ENCODE measurements at places on chromosomes 4 and X.

GRCh38 chr4:187183346-187183745 lies 459.7 kb upstream of the FAT1 start:
- DNase-seq, result no peak

- no peak for DNase-seq
Observed at GRCh38 chr4:123404533-123404932, 7.9 kb downstream of the SPRY1 start.

- no peak for DNase-seq
Observed at GRCh38 chr4:6250235-6250983, 19.2 kb upstream of the WFS1 start.

GRCh38 chr4:41796545-41797210 lies 48.2 kb upstream of the PHOX2B start:
- no peak for DNase-seq

DNA sequence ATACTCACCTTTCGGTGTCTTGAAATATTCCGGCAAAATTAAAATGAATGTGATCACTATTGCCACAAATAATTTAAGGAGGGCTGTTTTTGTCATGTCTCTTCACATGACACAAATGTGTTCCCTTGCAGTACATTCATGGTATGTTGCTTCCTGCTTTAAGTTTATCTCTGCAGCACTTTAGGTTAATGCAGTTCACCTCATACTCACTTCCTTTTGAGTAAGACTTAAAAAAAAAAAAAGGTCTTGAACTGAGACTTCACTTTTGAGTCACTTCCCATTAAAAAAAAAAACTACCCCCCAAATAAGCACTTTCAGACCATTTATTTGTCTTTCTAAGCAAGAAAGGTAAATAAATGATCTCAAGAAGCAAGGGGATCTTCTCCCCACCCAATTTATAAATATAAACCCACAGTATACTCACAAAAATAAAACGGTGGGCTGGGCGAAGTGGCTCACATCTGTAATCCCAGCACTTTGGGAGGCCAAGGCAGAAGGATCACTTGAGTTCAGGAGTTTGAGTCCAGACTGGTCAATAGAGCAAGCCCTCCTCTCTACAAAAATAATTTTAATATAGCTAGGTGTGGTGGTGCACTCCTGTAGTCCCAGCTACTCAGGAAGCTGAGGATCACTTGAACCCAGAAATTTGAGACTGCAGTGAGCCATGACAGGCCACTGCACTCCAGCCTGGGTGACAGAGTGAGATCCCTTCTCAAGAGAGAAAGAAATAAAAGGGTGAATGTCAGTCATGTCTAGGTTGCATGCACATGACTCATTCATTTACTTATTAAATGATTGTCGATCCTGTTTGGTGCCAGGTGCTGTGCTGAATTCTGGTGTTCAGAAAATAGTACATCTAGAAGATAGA lies at the start of gene TMEM156:
TSS of gene TMEM156 (minus strand) at position 192 of the 868 bp plus-strand sequence. CDS start at position 96, 96 bp downstream.
- DNase-seq, result no peak

DNA sequence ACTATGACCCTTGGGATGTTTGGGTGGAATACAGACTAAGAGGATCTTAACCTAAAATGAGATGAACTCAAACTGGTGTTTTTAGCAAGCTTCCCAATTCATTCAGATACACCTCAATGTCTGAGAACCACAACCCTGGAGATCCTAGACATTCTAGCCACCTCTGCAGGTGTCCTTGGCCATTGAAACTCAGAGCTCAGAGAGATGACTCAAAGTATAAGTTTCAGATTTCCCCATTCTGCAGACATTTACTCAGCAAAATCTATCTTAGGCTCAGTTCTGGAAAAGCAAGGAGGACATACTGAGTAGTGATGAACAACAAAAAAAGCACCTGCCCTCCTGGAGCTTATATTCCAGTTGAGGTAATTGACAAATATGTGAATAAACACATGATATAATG lies 47.8 kb downstream of the COMMD8 start:
- DNase-seq, result no peak

- DNase-seq, result no peak
Observed at GRCh38 chrX:154738011-154738738, 12.7 kb downstream of the GAB3 start.

DNA sequence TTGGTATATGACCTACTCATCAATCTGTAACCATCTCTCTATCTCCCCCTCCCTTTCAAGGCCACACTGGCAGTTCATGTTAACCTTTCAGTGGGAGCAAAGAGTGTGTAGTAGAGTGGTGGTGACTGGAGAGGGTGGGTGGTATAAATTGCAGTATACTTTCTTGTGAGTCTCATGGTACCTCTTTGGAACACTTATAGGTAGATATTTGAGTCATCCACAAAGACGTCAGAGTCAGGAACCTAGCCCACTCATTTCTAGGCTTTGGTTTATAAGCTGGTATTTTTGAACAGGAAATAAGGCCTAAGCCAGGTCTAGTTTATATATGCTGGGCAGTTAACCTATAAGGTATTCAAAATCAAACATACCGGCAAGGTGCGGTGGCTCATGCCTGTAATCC lies 36.3 kb downstream of the RLIM start:
- no peak for DNase-seq

DNA sequence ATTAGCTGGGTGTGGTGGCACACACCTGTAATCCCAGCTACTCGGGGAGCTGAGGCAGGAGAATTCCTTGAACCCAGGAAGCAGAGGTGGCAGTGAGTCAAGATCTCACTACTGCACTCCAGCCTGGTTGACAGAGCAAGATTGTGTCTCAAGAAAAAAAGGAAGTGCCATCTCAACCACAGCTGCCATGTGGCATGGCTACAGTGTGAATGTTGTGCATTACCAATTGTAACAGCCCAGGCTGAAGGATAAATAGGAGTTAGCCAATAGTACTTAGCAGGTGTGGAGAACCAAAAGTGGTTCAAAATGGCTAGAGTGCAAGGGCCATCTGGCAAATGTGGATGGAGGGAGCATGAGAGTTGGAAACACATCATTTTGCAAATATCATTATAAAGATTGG lies 28.9 kb downstream of the SLC25A5 start:
- no peak for DNase-seq

DNA sequence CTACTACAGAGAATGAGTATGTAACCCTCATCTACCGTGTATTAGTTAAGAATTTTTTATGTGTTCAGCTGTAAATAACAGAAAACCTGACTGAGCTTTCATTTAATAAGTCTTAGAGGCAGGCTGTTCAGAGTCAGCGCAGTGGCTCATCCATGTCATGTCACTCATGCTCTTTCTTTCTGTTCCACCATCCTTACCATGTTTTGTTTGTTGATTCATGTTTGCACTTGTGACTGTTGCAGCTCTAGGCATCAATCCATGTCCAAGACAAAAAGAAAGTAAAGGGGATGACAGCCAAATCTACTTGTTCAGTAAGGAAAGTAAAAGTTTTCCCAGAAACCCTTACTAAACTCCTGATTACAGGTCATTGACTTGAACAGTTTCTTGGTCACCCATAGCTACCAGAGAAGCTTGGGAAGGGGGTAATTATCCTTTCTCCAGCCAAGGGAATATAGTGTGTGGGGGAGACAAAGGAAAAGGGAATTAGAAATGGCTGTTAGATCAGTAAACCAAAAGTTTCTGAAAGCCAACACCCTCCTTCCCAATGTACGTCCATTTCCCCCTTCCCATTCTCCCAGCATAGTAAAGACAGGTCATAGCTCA lies 9.0 kb downstream of the ART3 start:
- no peak for DNase-seq
